Neural progenitor cell (in vitro differentiated cells): ENCODE measurements at places on chromosomes 1 and 21.

DNA sequence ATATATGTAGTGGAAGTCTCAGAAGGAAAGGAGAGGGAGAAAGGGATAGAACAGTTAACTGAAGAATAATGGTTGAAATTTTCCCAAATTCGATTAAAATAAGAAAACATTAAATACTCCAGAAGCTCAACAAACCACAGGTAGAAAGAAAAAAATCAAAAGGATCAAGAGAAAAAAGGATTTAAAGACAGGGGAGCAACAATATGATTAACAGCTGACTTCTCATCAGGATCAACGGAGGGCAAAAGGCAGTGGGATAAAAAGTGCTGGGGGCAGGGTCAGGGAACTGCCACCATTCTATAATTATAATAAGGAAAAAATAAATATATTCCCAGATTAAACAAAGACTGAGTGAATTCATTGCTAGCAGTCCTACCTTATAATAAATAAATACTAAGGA, 55.3 kb downstream of the CDKN2C start:
- no peak for DNase-seq

DNA sequence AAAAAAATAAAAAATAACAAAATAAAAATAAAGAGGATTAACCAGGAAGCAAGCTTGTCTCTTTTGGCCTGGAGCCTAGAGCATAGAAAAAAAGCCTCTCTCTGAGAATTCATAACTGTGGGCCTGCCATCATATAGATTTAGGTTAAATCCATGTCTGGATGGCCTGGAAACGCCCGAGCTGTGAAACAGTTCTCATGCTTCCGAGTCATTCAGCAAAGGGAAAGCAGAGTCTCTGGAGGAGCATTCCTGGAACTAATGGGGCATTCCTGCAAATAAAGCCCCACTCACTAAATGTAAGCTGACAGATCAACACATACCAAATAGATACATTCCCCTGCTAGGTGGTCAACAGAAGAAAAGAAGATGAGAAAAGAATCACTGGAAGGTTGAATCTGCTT, 75.8 kb upstream of the GNG4 start:
- DNase-seq, result peak; percentile 55

DNA sequence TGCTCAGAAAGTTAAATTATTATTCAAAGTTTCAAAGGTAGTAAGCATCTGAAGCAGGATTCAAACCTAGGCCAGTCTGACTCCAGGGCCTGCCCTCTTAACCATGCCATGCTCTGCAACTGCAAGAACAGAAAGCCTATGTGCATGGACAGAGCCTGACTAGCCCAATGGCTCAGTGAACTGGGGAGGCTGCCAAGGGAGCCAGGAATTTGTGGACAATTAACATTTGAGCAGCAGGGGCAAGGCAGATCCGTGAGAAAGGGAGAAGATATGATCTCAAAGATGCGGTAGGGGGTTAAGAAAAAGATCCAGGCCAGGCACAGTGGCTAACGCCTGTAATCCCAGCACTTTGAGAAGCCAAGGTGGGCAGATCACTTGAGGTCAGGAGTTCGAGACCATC, 6.5 kb upstream of the ATP1A4 start:
- DNase-seq, result peak; percentile 18

DNA sequence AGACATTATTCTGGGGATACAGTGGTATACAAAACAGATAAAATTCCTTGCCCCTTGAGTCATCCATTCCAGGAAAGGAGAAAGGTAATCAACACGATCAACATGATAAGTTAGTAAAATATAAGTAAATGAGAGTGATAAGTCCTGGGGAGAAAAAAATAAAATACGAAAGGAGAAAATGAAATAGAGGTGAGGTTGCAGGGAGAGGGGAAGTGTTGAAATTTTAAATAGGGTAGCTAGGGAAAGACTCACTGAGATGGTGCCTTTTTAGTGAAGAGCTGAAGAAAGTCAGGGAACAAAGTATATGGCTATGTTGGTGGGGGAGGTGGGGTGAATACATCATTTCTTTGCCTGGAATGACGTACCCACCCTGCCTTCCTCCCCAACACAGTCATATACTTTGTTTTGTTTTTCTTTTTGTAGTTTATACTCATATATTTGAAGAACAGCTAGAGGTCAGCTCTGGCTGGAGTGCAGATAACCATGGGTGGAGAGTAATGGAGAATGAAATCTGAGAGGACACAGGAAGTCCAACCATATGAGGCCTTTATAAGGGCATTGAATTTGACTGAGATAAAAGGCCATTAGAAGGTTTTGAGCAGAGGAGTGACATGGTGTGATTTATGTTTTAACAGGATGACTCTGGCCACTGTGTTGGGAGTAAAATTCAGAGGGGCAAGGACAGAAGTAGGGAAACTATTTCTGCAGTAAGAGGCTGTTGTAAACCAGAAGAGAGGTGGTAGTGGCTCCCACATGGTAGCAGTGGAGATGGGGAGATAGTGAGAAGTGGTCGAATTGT, 54.8 kb downstream of the OSBPL9 start:
- DNase-seq, result no peak

DNA sequence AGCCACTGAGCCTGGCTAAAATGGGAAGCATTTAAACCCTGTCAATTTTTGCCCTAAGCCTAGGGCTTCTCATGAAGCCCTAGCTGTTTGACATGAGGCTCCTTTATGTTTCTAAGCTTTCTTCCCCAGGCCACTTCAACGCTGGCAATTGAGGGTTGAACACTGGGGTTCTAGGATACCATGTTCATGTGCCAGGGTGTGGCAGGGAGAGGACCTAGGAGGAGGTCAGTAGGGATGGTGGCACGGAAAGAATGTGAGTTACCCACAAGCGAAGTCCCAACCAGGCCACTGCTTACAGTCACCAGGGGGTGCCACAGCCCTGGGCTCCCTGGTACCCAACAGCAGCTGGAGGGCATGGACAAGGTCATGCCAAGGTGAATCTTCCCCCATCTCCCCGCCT, 90.8 kb upstream of the AJAP1 start:
- DNase-seq, result no peak

GRCh38 chr1:225362805-225363204, 65.0 kb downstream of the LBR start:
- no peak for DNase-seq

DNA sequence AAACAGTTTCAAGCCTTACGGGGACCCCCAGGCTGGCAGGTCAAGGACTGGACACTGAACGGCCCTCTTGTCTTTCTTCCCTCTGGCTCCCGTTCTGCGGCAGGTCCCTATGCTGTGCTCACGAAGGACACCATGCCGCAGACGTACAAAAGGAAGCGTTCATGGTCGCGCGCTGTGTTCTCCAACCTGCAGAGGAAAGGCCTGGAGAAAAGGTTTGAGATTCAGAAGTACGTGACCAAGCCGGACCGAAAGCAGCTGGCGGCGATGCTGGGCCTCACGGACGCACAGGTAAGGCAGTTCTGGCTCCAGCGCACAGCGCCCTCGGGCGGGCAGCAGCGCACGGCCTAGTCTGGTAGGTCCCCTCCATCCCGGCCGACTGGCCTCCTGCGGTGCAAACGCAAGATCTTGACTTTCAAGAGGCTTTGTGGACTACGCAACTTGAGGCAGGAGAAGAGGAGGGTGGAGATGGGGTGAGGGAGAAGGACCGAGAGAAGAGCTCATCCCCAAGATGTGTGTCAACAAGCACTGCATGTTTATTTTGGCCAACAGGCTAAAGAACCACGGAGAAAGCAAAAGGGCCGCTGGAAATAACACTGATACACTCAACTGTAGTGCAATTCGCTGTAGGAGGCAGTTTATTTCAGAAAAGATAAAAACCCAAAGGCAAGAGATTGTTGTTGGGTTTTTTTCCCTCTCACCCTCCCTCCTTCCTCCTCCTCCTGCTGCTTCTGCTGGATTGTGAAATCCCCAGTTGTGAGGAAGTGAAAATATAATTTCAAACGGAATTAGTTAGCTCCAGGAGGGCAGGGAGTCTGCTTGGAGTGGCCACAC, 3.0 kb downstream of the HLX start:
- peak; percentile 80 for DNase-seq

- DNase-seq, result peak; percentile 35
Observed at GRCh38 chr1:28507247-28507645, 1.4 kb downstream of the RCC1 start.

GRCh38 chr1:171052977-171053376, 37.7 kb upstream of the FMO3 start:
- no peak for DNase-seq

- no peak for DNase-seq
Observed at GRCh38 chr21:26457817-26458216, 115.3 kb downstream of the CYYR1 start.

DNA sequence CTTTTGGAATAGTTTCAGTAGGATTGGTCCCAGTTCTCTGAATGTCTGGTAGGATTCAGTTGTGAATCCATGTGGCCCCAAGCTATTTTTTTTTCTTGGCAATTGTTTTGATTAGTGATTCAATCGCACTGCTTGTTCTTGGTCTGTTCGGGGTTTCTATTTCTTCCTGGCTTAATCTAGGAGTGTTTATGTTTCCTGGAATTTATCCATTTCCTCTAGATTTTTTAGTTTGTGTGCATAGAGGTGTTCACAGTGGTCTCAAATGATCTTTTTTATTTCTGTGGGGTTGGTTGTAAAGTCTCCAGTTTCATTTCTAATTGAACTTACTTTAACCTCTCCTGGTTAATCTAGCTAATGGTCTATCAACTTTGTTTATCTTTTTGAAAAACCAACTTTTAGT, 117.6 kb downstream of the NME7 start:
- no peak for DNase-seq

DNA sequence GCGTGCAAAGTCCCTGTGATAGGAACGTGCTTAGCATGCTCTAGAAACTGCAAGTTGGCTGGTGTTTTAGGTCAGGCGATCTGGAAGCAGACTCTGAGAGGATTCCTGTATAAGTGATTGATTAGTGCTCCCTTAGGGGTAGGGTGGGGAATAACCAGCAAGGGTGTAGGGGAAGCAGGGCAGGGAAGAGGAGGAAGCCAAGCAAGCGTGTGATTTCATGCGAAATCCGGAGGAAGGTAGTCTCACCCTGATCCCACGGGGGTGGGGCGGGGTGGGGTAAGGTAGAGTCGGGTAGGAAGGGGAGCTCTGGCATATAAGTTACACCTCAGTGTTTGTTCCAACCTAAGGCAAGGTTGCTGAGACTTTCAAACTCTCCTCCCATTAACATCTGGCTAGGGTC, 24.9 kb upstream of the CTPS1 start:
- DNase-seq, result no peak

DNA sequence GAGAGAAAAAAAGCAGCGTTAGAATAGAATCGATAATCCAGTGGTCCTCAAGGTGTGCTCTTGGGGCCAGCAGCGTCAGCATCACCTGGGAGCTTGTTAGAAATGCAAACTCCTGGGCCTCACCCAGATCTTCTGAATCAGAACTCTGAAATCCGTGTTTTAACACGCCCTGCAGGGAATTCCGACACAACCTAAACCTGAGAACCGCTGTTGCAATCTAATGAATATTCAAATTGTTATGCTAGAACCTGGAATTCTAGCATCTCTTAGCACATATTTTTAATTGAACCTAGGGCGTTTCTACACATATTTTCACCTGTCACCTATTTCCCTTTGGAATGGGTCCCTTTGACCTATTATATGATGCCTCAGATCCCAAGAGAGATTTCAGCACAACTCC, 175.7 kb downstream of the PSMG1 start:
- DNase-seq, result no peak

- no peak for DNase-seq
Observed at GRCh38 chr1:93541045-93541444, 93.1 kb downstream of the FNBP1L start.

- no peak for DNase-seq
Observed at GRCh38 chr1:89489047-89489729, 35.4 kb upstream of the LRRC8B start.

- no peak for DNase-seq
Observed at GRCh38 chr1:180951836-180952656, 39.3 kb downstream of the KIAA1614 start.

GRCh38 chr1:221439008-221439746, 302.7 kb downstream of the DUSP10 start:
- peak; percentile 9 for DNase-seq

GRCh38 chr1:163604321-163604720, 282.6 kb downstream of the NUF2 start:
- no peak for DNase-seq

DNA sequence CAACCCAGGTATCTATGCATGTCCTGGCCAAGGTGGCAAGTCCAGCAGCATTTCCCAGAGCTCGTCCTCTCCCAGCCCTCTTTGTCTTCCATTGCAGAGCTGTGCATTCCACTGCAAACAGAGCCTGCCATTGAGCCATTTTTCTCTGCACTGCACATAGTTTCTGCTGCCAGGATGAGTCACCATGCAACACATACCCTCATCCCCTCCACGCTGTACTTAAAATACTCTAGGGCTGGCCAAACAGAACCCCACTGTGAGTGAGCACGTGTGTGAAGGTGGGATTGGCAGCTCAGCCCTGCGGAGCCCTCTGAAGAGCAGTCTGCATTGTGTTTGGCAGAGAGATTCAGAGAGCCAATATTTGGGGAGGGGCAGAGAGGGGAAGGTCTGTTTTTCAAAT, 3.9 kb upstream of the ATP1B1 start:
- peak; percentile 43 for DNase-seq

DNA sequence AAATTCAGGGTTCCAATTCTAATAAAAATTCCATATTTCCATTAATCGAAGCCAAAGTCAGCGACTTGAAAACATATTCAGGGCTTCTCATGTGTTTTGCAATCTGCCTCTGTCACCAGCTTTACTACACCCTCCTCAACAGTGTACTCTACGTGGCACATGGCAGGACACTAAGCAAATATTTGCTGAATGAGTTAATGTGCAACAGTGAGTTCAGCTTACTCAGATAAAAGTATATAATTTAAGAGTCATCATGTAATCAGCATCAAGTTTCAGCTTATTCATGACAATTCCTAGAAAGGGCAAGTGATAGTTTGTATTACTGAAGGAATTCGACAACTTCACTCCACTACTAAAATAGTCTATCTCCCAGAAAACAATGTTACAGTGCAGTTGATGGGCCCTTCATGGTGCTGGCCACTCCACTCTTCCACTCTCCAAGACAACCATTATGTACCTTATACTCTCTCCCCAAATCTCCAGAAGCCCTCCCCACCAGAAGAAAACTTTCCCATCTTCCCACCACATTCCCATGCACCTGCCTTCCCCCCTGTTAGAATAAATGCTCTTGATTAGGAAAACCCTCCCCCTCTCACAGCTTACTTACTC, 97.3 kb downstream of the TTLL7 start:
- DNase-seq, result no peak
